ENCODE measurements at places on chromosomes 16 and 17.

- DNase-seq, result no peak
Observed at GRCh38 chr17:78132084-78132676, 1.6 kb downstream of the TMC8 start.

DNA sequence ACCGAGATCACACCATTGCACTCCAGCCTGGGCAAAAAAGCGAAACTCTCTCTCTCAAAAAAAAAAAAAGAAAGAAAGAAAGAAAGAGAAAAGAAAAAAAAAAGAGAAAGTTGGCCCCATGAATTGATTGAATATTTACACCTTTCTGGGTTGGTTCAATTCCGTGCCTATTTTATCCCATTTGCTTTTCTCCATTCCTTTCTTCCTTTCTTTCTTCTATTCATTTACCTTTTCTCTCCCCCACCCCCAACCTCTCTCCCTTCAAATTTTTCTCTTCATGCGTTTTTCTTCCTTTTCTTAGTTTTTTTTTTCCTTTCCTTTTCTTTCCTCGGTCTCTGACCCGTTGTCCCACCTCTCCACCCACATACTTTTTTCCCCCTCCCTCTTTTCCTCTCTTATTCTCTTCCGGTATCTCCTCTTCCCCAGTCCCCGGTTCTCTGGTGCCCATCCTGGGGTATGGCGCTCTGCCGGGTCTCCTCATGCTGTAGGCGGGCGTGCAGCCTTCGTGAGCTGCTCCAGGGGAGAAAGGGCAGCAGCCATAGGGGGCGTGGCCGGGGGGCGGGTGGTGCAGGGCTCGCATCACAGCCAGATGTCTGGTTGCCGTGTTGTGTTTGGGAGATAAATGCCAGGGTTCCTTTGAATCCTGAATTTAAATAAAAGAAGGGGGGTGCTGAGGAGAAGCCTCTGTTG is 5.3 kb upstream of the COL1A1 start:
- DNase-seq, result no peak

- no peak for DNase-seq
Observed at GRCh38 chr16:4338125-4338582, 13.0 kb downstream of the PAM16 start.

GRCh38 chr16:10895053-10895946 is 18.3 kb downstream of the CIITA start:
- DNase-seq, result no peak

DNA sequence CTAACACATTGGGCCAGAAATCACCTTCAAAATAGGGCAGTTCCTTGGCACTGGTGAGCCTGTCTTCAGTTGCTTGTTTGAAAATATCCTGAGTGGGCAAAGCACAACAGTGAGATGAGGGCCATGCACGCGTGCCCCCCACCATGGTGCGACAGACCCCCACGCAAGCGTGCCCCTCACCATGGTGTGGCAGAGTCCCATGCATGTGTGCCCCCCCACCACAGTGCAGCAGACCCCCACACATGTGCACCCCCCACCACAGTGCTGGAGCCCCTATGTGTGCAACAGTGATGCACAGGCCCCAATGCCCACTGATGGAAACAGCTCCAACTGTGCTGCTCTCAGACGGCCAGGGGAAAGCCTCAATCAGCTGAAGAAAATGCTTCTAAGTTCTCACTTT is 18.8 kb upstream of the TRAP1 start:
- DNase-seq, result no peak

DNA sequence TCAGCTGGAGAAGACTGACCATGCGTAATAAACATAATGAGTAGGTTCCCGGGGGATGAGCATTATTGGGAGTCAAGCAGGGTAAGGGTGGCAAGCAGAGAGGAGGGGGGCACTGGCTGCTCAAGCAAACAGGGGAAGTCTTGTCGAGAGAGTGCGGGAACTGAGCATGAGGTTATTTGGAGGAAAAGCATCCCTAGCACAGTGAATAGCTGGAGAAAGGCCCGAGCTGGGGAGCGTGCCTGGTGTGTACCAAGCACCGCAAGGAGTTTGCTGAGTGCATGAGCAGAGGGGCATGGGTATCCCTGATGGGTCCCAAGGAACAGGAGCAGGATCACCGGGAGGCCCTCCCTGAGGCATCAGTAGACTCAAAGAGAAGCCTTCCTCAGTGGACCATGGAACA is 17.2 kb downstream of the CYTH1 start:
- DNase-seq, result no peak

GRCh38 chr16:58628845-58629732 is 537 bp downstream of the CNOT1 start:
- peak; percentile 3 for DNase-seq

DNA sequence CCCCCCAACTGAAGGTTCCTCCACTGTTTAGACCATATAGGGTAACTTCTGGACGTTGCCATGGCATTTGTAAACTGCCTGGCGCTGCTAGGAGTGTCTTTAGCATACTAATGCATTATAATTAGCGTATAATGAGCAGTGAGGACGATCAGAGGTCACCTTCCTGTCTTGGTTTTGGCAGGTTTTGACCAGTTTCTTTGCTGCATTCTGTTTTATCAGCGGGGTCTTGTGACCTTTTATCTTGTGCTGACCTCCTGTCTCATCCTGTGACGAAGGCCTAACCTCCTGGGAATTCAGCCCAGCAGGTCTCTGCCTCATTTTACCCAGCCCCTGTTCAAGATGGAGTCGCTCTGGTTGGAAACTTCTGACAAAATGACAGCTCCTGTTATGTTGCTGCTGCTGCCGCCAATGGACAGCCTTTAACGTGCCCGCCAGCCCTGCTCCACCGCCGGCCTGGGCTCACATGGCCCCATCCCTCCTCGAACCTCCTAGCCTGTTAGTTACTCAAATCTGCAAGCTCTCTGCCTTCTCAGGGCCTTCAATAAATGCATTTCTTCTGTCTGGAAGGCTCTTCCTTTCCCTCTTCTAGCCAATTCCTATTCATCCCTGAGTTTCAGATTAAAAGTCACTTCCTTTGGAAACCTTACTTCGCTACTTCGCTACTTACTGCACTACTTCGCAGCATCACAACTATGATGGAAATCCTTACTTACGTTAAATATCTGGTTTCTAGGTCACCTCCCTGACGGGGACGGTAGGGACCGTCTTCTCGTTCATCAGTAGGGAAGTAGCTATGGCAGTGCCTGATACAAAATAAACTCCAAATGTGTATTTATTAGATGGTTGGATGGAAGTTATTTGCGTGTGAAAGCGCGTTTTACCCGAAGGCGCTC is 640 bp upstream of the NAGLU start:
- DNase-seq, result no peak

- no peak for DNase-seq
Observed at GRCh38 chr16:3591436-3591803, 14.2 kb upstream of the NLRC3 start.

DNA sequence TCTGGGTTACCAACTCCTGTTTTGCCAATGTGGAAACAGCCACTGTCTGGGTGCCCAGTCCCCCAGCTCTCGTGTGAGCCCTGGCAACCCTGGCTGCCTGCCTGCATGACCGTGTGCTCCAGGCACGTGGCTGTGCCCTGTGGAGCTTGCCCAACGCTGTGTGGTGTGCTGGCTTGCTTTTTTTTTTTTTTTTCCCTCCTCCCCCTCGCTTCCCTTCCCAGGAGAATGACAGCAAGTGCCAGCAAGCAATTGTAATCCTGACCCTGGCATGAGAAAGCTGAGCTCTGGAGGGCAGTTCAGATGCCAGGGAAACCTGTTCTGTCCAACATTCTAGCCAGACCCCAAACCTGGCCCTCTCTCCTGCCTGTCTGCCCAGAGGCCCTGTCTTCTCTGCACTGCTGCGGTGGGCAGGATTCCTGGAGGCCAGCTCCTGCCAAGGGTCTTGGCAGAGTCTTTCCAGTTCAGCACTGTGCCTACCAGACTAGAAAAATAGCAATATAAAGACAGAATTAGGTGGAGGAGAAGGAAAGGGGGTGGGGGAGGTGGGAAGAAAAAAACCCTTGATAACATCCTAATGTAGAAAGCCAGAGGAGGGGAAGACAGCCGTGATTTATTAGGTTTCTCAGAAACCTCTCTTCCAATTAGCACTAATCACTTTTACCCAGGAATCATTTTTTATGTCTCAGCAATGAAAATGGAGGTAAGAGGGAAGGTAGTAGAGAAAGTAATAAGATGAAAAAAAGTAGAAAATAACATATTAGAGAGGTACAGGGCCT is 9.0 kb downstream of the HLF start:
- no peak for DNase-seq

DNA sequence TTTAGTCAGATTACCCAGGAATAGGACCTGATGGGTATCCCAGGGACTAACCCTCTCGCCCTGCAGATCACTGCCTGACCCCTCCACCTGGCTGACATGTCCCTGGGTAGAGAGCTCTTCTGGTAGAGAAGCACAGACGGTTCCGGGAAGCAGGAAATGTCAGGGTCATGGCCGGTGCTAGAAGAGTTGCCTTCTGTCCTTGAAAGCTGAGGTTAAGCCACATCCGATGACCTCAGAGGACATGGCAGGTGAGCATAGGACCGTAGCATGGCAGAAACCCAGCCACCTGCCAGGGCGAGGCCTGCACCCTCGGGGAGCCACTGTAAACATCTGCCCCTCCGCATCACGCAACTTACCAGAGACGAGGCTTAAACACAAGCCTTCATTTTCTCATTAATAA is 483.7 kb downstream of the SOX9 start:
- no peak for DNase-seq

- DNase-seq, result no peak
Observed at GRCh38 chr16:85778873-85779272, 20.5 kb downstream of the EMC8 start.

DNA sequence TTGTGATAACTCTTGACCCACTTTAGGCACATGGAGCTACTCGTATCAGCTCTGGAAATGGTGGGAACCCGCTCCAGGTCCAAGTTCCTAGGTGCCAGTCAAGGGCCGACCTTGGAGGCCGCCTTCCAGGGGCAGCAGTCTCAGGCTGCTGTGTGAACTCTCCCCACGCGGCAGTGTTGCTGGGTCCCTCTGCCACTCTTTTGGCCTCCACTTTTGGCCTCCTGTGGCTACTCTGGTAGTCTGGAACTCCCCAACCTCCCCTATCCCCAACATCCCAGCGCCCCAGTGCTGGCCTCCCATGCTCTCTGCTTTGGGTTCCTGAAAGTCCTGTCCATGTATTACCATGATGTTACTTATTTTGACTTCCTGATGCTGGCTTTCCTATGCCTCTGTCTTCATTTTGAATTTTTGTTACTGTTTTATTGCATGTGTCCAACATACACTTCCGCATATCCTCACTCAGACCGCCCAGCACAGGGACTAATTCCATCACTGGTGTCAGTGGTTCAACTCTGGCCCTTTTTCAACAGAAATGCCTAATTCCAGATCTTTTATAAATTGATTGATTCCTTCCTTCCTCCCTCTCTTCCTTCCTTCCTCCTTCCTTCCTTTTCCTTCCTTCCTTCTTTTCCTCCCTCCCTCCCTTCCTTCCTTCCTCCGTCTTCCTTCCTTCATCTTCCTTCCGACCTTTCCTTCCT is 44.1 kb downstream of the COX4I1 start:
- DNase-seq, result no peak

- DNase-seq, result no peak
Observed at GRCh38 chr17:53570731-53571130, 252.0 kb upstream of the KIF2B start.

- no peak for DNase-seq
Observed at GRCh38 chr17:50364715-50365114, 8.3 kb downstream of the MRPL27 start.

DNA sequence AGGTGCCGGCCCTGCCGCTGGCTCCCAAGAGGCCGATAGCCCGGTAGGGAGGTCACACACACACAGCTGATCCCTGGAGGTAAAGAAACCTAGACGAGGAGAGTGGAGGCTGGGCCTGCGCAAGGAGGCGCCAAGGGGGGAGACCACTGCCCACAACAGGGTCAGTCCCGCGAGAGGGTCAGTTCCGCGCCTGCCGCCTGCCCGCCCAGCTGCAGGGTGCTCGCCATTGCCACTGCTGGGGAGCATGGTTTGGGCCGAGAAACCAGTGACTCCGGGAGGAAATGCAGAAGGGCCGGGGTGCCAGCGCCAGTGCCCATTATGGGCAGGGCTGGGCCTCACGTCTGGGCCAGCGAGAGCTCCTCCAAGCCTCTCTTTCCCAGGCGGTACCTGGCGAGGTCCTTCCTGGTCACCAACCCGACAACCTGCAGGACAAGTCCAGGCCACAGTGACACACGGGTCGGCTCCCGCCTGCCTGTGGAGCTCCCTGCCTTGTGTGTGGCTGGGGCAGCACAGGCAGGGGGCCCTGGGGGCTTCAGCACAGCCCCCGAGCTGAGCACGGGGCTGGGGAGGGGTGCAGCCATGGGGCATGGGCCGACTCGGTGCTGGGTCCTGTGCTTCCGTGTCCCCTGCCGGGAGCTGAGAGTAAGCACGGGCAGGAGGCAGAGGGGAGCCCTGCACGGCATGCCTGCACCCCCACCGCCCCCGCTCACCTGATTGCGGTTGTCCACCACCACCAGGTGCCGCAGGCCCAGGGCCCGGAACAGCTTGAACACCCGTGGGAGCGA is 2.1 kb upstream of the CCDC154 start:
- DNase-seq, result no peak

DNA sequence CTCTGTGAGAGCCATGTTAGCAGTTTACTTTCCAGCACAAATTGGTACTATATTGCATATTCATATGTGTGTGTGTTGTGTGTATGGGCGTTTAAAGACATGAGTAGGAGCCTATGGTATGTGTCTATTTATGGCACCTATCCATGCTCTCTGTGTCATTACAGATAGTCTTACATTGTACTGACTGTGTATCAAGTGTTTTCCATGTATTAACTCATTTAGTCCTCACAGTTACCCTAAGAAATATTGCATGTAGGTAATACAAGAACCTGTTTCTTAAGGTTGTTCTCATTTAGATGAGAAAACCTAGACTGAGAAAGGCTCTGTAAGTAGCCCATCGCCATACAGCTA is 1.6 kb downstream of the ALG1 start:
- no peak for DNase-seq

DNA sequence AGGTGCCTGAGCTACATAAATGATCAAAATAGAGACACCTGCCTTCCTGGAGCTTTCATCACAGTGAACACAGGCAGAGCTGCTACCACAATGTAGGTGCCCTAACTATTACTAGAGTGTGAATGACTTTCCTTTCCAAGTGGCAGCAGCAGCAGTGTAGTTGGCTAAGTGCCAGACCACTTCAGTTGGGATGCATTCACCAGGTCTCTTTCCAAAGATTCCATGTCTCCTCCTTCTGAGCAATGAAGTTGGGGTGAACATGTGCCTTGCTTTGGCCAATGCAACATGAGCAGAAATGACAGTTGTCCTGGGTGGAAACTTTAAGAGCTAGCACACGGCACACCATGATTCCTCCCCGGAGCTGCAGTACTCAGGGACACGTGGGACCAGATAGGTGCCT is 23.3 kb upstream of the CACNG4 start:
- no peak for DNase-seq

DNA sequence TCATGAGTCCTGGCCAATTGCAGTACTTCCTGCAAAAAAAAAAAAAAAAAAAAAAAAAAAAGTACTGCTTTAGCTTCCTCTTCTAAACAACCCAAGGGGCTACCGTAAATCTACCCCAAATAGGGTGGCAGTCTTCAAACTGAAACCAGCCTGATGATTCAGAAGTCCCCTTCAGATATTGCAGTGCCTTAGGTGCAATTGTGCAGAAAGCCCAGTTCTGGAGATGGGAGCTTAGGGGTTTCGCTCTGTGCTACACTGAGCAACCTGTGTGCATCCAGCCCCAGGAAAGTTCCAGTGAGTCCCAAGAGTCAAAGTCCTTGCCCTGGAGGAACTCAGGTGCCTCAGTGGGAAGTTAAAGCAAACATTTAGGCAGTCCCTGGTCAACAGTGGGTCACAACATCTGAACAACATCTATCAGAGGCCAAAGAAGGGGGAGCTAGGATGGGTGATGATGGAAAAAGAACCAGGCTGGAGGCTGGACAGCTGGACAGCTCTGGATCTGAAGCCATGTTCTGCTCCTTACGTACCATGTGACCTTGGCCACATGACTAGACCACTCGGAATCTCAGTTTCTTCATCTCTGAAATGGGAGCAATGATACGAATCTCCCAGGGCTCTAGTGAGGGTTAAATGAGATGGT is 6.7 kb upstream of the CIITA start:
- no peak for DNase-seq
